Activated CD4-positive, alpha-beta T cell treated with anti-CD3 and anti-CD28 coated beads, Interleukin-2, amount 50 U/mL, for 4 hours (primary cell): ENCODE measurements at places on chromosomes 7 and 10.

DNA sequence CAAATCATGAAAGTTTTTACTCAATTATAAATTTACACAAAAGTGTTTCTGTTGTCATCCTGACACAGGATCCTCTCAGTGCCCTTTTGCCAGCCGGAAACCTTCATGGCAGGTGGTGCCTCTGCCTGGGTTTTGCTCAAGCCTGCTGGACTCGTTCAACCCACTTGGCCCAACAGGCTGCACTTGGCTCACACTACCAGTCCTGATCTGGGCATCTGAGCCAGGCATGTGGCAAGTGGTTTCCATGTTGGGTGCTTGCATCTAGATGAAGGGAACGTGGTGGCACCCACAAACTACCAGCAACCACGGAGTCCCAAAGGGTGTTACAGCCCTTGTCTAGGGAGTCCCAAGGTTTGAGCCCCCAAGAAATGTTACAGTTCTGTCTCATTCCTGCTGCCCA is 162.3 kb upstream of the CSTF2T start:
- DNase-seq, result no peak

DNA sequence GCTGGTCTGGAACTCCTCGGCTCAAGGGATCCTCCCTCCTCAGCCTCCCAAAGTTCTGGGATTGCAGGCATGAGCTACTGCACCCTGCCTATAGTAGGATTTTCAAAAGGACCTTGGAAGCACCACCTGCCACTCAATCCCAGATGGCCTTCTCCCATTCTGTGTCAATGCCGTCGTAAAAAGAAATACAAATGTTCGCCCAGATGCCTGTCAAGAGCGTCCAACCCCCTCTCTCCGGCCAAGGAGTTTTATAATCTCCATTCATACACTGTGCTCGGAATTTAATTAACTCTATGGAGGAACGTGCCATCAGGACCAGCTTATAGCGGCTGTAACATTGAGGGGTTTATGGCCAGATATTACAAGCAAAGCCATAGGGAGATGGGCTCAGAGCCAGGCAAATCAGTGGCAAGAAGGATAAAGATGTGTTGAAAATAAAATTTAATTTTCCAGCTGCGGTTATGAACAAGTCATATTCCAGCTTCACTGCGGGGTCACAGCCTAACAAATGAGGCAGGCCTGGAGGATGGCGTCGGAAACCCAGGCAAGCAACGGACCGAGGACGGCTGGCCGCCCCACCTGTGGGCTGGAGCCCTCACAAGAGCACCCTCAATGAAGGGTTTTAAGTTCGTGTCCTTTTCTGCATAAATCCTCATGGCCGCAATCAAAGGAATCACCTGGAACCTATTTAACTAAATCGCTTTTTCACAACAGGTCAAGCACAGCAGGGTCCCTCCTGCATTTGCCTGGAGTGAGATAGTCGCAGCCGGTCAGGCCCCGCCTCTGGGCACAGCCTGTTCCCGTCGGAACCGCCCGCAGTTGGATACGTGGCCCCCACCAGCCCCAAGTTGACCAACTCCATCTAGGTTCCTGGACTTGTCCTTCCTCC is 374.5 kb upstream of the FOXK1 start:
- no peak for DNase-seq

DNA sequence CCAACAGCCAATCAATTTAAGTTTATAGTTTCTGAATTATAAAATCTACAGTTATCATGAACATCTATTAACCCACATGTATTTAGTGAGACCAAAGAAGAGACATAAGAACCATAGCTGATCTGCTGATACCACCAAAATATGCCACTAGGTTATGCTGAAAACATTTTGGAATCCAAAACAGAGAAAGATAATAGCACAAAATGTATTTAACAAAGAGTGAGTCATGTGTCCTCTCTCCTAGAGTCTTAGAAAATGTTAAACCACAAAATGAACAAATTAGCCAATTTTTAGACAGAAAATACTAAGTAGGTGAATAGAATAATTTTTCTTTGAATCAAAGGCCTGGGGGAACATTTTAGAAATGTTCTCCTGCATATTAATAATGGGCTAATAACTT is 527.5 kb downstream of the GPAM start:
- no peak for DNase-seq

GRCh38 chr7:138138244-138138643 is 62.0 kb downstream of the AKR1D1 start:
- no peak for DNase-seq

DNA sequence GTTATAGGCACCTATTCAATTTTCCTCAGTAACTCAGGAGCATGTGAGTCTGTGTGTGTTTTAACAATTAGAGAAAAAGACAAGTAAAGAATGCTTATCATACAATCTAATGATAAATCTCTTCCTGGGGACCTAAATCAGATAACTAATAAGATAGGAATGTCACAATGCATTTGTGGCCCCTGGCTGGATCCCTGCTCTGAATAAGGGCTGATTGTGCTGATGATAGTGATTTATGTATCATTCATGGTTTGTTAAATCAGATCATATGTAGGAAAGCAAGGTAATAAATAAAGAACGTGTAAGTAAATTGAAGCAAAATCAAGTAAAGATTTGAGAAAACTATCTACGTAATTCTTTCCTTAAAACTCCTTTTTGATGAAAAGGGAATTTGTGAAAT is 145.9 kb downstream of the C7orf25 start:
- DNase-seq, result no peak

DNA sequence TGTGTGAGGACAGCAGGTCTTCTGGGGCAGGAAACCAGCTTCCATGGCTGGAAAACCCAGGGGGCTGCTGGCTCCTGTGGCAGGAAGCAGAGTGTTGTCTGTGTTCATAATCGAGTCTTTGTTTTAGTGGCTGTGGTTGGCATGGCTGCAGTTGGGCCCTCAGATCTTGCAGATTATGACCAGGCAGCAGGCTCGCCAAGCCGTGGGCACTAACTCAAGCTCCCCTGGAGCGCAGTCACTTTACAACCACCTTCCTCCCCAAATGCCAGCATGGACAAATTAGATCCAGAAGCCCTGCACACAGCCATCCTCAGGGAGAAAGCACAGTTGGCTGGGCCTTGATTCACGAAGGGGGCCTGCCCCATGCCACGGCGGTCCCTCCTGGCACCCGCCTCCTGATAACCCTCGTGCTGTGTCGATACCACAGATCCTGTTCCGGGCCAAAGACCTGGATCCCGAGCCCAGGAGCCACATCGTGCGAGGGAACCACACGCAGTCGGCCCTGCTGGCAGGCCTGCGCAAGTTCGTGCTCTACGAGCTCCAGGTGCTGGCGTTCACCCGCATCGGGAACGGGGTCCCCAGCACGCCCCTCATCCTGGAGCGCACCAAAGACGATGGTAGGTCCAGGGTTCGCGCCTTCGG is 552.5 kb upstream of the FOXK1 start:
- DNase-seq, result no peak

DNA sequence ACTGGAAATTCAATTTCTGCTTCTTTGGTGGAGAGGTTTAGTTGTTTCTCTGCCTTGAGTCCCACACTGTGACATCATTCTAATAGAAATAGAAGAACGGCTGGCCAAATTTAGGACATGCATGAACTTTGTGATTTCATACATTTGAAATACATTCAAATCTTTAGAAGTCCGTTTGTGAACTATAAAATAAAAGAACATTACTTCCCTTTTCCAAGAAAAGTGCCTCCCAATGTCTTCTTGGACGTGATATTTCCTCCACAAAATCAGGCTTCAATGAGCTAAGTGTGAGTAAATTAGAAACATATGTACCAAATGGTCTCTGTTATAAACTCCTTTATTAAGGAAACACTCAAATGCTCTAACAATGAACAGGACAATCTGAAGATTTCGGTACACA is 314.5 kb upstream of the AKR1E2 start:
- DNase-seq, result no peak

DNA sequence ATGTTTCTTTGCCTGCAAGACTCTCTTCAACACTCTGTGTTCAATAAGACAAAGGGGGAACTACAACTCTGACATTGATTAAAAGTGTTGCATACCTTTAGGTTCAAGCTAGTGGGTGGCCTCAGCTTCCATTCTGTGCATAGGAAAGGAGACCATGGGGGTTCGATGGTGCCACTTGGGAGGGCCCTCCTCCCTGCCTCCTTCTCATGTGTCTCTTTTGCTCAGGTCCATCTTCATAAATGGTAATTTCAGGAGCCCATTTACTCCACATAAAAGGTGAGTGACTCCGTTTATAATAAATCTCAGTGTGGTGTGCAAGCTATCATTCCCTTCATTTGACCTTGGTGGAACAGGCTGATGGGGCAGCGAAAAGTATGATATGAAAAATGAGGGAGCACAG is 285.1 kb downstream of the LRMDA start:
- no peak for DNase-seq

- DNase-seq, result no peak
Measured at GRCh38 chr7:132080967-132081668, 495.2 kb downstream of the PLXNA4 start.

GRCh38 chr7:140333686-140334085 is 64.6 kb downstream of the SLC37A3 start:
- DNase-seq, result no peak

- DNase-seq, result no peak
Measured at GRCh38 chr7:25246306-25246705, 18.0 kb upstream of the NPVF start.

- no peak for DNase-seq
Measured at GRCh38 chr10:12235796-12236195, 39.8 kb downstream of the CDC123 start.

DNA sequence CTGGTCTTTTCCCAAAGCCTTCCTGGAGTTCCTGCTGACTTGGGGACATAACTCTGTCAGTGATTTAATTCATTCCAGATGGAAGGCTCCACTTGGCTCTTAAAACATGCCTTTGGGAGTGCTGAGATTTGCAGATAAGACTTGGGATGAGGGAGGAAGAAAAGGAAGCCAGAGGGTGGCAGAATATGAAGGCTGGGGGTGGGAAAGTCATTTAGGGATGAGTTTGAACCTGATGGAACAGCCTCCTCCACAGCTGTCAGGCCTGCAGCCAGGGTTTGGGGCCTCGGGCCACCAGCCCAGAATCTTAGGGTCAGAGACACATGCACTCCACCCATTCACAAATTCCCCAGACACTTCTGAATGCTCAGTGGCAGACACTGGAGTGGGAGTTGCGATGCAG is 28.4 kb upstream of the EIF5AL1 start:
- DNase-seq, result no peak

DNA sequence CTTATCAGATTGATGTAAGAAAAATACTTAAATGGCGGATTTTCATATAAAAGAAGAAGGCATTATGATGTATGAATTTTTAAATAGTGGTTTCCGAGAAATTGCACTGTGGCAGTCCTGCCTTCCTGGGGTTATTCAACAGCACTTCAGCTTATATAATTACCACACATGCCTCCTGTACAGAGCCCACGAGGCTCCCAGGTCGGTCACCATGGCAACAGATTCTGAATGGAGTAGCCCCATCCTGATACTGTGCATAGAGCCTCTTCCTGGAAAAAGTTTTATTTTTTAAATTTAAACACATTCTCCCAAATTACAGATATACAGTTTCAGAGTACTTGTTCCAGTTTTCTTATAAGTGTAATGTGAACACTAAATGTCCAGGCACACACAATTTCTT is 15.9 kb upstream of the ASB4 start:
- no peak for DNase-seq

GRCh38 chr10:63066606-63067005 is 66.5 kb upstream of the NRBF2 start:
- DNase-seq, result no peak

- no peak for DNase-seq
Measured at GRCh38 chr7:110852156-110852940, 238.6 kb upstream of the LRRN3 start.

- no peak for DNase-seq
Measured at GRCh38 chr10:4066581-4067390, 281.8 kb upstream of the KLF6 start.

GRCh38 chr10:129952378-129953118 is 11.5 kb downstream of the EBF3 start:
- no peak for DNase-seq

DNA sequence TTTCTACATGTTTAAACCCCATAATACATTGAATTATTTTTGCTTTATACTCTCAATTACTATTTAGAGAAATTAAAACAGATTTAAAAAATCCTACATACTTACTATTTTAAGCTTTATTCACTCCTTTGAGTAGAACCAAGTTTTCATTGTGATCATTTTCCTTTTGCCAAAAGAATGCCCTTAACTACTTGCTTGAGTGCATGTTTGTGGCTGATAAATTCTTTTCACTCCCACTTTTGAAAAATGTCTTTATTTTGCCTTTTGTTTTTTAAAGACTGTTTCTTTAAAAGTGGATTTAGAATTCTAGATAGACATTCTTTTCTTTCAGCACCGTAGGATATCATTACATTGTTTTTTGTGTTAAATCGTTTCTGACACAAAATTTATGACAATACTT is 22.3 kb upstream of the AGR3 start:
- DNase-seq, result no peak

GRCh38 chr10:76113952-76114351 is 682.5 kb downstream of the LRMDA start:
- no peak for DNase-seq

DNA sequence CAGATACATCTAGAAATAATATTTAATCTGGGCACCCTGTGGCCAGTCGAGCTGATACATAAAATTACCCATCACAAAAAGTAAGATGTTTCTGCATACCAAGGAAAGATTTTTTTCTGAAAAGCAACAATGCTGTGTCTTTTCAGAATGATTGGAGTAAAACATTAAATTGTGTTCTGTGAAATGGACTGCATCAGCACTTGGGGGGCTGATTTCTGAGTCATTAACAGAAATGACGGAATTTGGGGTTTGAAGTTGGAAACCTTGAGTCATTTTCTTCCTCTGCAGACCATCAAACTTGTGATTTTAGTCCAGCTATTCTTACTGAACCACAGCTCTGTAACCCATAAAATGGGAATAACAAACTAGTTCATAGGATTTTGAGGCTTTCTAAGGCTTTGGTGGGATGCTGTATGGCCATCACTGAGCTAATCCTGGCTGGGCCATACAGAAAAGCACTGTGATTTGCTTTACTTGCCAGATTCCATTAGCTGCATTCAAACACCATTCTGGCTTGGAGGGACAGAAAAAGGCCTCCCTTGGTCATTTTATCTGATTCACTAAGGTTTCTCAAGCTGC is 739.4 kb upstream of the IGFBP3 start:
- no peak for DNase-seq

- DNase-seq, result no peak
Measured at GRCh38 chr10:43377424-43377883, 6.0 kb downstream of the FXYD4 start.

DNA sequence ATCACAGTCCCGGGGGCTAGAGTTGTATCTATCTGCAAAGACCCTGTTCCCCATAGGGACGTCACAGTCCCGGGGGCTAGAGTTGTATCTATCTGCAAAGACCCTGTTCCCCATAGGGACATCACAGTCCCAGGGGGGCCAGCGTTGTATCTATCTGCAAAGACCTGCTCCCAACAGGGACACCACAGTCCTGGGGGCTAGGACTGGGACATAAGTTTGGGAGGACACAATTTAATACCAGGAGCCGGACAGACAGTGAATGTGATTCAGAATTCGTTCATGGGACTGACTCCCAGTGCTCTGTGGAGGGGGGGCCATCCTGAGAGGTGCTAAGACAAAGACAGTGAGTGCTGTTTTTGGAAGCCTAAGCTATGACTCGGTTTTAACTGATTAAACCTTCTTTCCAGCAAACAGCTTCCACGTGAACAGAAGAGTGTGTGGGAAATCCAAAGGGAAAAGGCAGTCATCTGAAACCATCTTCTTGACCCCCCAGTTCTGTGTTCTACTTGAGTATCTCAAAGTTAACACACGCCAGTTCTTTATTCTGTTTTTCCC is 153.0 kb downstream of the DIP2C start:
- no peak for DNase-seq
